ENCODE measurements at places on chromosomes 3 and 15.

GRCh38 chr3:53457068-53457467, 37.3 kb upstream of the CACNA1D start:
- no peak for DNase-seq

GRCh38 chr15:65790694-65791334, 1.3 kb downstream of the DENND4A start:
- no peak for DNase-seq

DNA sequence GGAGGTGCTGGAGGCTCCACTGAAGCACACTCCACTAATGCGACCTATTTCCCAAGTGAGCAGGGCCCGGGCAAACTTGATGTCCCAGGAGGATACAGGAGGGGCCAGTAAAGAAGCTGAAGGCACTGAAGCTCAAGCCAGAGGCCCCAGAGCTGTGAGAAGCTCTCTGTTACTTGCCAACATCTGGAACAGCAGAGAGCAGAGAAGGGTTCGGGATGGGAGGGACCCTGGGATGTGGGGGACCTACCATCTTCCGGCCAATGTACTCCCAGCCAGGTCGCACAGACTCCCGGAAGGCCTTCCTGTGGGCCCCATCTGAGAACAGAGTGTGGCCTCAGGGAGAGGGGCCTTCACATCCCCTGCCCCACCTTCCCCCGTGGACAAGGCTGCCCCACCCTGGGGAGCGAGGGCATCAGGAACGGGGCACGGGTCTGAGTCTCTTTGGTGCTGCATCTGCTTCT, 3.1 kb downstream of the HHATL start:
- DNase-seq, result no peak

DNA sequence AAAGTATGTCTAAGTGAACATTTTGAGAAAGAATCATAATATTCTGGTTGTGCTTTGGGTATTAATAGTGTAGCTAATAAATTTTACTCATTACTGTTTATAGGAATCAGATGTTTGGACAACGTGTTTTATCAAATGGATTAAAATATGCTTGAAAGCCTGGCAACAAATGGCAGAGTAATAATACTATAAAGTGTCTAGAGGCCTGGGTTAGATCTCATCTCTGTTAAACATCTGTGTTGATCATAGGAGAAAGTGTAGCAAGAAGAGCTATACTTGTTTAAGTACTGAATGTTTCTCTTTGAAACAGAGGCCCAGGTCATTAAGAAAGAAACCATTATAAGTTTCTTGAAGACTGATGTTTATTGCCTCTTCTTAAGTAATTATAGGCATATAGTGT, 30.5 kb downstream of the VPS8 start:
- no peak for DNase-seq

GRCh38 chr15:92979011-92979701, 79.0 kb downstream of the CHD2 start:
- no peak for DNase-seq

GRCh38 chr3:177410730-177411129, 213.4 kb upstream of the TBL1XR1 start:
- peak; percentile 79 for DNase-seq

GRCh38 chr3:70754314-70754713, 441.9 kb upstream of the MDFIC2 start:
- DNase-seq, result no peak

- no peak for DNase-seq
Observed at GRCh38 chr3:106758459-106758858, 618.8 kb upstream of the CCDC54 start.

DNA sequence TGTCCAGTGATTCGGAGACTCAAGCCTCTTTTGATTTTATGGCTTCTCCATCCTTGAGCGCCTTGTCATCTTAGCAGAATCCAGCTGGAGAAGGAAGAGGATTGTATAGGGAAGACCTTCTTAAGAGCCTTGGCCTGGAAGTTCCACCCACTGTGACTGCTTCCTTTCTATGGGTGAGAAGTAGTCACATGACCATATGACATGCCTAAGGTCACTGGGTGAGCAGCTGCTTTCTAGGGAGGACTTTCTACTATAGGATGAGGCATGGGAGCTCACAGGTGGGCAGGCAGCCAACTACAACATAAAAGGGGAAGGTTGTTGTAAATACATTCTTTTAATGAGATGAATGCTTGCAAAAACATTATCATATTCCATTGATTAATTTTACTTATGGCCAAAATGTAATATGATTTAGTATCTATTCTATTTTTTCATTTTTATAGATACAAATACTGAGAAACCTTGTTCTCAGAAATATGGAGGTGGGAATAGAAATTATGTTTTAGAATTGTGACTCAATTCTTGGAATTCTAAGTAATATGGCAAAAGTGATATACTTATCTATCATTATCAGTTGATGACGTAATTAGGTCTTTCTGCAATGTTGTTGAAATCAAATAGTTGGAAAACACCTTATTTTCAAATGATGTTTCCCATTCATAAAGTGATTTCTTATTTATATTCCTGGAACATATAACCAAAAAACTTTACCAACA, 53.6 kb upstream of the MINAR1 start:
- no peak for DNase-seq

- no peak for DNase-seq
Observed at GRCh38 chr3:76369170-76369569, 583.8 kb upstream of the ZNF717 start.

- DNase-seq, result no peak
Observed at GRCh38 chr3:156728267-156728985, 54.0 kb downstream of the TIPARP start.

DNA sequence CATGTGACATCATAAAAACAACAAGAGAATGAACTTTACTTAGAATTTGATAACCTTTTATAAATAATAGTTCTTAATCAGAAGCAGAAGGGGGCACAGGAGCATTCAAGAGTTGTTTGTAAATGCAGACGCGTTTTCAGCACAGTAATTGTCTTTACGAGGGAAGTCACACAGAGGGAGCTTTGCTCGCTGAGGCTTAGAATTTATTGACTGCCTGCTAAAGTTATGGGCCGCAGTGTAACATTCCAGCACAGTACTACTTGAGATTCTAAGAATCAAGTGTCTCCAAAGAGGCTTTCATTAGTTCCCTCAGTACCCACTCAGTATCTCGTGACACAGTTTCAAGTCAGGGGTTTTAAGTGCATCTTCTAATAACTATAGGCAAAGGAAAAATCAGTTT, 288.7 kb downstream of the NR2F2 start:
- DNase-seq, result no peak

- DNase-seq, result no peak
Observed at GRCh38 chr3:16820485-16820884, 64.3 kb upstream of the PLCL2 start.

- DNase-seq, result no peak
Observed at GRCh38 chr3:107077391-107077790, 299.8 kb upstream of the CCDC54 start.

GRCh38 chr3:8622873-8623691, 21.5 kb downstream of the SSUH2 start:
- peak; percentile 3 for DNase-seq

DNA sequence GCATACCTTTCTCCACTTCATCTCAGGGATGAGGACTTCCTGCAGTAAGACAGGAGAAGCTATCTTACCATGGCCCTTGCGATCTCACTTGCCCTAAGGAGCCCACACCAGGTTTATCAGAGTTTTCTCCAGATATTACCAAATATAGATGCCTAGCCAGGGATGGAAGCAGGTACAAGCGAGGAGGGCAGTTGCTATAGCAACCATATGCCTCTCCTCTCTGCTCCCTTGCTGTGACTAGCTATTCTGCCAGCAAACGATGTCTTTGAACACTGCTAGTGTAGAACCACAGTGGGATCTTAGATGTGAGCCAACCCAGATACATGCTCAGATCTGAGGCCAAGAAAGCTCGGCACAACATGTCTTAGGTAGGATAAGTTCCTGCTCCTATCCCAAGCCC, 33.9 kb downstream of the GRAMD2A start:
- no peak for DNase-seq

DNA sequence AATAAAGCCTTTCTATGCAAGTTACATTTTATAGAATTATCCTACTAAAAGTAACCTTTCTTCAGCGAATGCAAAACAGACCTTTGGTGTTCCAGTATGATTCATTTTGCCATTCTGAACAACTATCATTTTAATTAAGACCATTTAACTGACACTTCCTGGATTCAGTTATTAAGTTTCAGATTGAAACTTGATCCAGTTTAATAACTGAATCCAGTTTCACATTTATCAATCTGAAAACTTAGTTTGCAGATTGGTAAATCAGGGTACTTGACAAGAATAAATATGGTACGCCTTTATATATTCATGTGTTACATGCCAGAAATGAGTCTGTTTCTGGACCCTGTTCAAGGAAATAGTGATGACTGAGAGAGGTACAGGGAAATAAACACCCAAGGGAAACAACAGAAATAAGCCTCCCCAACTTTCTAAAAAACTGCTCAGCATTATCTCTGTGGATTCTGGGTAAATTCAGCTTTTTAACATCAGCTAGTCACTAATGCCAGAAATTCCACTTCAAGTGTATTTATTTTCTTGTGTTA, 23.3 kb upstream of the NFKBIZ start:
- DNase-seq, result no peak

GRCh38 chr3:43075904-43076661, 29.8 kb downstream of the POMGNT2 start:
- no peak for DNase-seq

- DNase-seq, result no peak
Observed at GRCh38 chr15:92914768-92915221, 14.7 kb downstream of the CHD2 start.

DNA sequence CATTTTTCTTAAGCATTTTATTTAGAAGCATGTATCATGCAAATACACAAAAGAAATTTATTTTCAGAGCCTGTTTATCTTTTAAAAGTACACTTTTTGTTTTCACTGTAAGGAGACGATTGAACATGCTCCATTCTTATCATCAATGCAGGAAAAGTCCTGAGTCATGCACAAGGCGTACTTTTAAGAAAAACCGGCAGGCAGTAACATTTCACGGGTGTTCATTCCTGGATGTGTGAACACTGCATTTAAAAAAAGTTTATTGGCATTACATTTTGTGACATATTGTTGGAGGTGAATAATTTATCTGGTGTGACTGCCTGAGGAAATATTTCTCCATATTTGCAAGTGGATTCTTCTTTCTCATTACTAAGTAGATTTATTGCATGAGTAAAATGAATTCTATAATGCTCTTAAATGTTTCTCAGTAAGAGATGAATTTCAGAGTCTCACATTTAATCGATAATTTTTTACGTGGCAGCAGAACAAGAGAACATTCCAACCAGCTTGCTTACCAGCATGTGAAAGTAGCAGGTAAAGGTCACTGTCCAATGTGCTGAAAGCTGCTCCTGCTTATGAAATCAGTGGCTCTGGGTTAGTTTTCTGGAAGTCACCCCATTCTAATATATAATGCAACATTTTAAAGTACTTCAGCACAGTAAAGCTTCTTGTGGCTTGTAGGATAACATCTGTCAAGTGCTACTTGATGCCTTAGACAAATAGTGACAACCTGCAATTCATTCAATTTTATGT, 87.0 kb downstream of the SV2B start:
- DNase-seq, result no peak

GRCh38 chr15:36334059-36334458, 245.4 kb upstream of the CDIN1 start:
- DNase-seq, result no peak

- DNase-seq, result no peak
Observed at GRCh38 chr15:100186366-100186765, 155.4 kb downstream of the ADAMTS17 start.

DNA sequence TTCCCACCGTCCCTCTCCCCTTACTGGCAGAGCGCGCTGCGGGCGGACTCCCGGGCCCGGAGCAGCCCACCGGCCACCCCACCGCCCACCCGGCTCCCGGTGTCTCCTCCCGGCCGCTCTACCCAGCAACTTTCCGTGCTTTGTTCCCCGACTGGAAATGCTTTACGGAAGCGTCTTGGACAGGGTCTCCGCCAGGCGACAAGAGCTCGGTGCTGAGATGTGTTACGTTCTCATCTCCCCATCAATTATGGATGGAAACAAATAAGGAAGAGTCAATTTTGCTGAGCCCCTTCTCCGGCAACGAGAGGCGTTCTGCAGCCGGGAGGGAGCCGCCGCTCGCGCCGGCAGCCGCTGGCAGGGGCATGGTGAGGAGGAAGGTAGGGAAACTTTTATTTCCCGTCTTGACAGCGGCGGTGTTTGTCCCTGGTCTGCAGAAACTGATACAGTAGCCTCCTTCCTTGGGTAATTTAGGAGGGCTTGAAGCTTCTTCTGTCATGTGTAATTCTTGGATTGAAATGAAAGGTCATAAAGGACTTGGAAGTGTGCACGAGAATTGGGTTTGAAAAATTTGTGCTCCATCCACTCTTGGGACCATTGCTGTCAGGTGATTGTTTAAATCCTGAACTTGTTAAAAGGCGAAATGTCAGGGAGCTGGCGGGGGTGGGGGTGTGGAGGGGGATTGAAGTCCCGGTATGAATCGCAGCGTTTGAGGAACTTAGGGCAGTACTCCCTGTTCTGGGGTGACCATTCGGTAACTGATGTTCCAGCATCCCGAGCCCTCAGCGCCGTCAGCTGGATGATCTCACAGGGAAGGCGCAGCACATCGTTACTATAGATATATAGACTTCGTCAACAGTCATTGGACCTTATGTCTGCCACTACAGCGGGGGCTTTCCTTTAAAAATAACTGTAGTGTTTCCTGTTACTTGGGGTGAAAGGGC, 1.5 kb downstream of the SEMA6D start:
- DNase-seq, result no peak

DNA sequence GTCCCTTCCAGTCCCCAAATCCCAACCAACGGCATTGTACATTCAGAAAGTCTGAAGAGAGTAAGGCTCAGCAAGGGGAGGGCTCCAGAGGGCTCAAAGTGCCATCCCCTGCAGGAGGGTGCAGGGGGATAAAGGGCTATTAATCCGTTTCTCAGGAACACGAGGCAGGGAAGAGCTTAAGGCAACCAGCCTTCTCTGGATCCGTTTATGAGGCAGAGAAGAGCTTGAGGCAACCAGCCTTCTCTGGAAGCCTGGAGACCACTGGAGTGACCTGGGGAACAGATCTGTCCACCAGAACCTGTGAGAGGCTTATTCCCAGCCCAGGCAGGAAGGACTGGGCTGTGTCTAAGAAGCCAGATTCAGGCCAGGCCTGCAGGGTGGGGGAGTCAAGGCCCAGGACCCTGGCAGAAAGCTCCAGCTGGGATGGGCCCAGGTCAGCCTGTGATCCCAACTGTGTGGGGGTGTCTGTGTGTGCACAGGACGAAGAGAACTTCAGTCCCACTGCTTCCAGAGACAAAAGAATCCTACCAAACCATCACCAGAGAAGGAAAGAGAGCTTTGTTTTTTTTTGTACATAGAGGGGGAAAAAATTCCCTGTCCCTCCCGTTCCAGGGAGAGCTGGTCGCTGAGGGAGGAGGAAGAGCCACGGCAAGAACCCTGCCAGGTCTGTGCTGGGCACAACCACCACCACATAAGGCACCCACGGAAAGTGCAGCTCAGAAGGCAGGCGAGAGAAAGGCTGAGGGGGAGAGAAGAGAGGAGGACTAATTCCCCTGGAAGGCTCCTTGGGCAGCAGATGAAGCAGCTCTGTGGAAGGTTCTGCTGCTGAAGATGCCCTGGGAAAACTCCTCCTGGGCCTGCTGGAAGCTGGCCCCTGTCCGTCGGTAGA, 1.6 kb upstream of the ULK3 start:
- DNase-seq, result no peak

Measured in bone marrow (tissue), 2 donors.